ENCODE measurements at places on chromosomes 4 and X.
A peak's percentile ranks its signal among the peaks of the same experiment; 100 is the strongest.

DNA sequence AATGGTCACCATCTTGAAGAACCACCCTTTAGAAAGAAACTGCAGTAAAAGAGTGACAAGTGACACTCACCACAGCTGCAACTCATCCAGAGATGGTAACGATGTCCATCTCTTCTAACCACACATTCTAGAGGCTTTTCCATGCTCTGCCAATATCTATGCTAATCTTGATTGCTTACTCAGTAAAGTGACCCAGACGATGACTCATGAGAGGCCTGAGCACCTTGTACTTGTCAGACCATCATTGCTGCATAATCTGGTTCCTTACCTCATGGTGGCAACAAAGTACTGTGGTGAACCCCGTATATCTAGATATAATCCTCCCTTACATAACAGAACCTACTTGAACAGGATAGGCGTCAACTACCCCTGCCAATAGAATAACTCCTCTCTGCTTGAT, 75.6 kb downstream of the CCNG2 start:
- no peak for DNase-seq

- peak; percentile 31 for DNase-seq
Measured at GRCh38 chr4:73311428-73311827, 52.8 kb upstream of the ANKRD17 start.

- DNase-seq = peak; percentile 43
Measured at GRCh38 chrX:47706575-47706974, 47.6 kb upstream of the UXT start.

- no peak for DNase-seq
Measured at GRCh38 chr4:187172340-187172761, 448.7 kb upstream of the FAT1 start.

DNA sequence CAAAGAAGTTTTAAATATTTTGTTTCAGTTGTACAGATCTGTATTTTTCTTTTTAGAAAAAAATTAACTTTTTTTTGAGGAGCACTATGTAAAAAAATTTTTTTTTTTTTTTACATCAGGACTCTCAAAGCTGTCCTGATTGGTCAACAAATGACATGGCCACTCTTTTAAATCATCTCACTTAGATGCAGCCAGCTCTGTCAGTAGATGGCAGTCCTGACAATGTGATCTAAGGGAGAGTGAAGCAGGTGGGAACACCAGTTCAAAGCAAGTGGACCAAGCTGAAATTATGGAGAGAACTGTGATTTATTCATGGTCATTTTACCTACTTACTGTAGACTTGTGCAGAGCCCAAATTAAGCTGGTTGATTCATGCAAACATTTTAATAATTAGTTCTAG, 174.7 kb upstream of the GPRIN3 start:
- peak; percentile 17 for DNase-seq

- peak; percentile 39 for DNase-seq
Measured at GRCh38 chrX:40446921-40447320, 133.8 kb upstream of the ATP6AP2 start.

DNA sequence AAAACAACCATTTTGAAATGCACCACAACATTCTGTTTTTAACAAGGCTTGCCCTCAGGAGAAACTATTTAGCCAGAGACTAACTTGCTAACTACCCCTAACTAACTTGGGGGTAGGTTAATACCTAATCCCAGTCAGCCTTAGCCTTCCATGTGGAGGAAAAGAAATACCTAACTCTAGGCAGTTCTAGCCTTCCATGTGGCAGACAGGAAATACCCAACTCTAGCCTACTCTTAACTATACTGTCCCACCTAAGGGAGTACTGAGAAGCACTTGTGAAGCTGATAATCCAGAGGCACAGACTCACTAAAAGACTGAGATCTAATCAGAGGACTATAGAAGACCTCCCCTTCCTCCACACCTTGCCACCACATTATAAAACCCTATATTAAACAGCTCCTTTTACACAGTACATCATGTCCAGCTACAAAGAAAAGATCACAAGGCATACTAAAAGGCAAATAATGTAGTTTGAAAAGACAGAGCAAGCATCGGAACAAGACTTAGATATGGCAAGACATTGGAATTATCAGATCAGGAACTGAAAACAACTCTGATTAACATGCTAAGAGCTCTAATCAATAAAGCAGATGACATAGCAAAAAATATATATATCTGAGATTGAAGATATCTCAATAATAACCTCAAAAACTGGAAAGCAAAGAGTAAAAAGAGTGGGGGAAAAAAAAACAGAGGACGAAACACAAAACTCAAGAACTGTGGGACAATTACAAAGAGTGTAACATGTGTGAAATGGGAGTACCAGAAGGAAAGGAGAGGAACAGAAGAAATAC, 52.2 kb downstream of the FRYL start:
- DNase-seq = no peak

DNA sequence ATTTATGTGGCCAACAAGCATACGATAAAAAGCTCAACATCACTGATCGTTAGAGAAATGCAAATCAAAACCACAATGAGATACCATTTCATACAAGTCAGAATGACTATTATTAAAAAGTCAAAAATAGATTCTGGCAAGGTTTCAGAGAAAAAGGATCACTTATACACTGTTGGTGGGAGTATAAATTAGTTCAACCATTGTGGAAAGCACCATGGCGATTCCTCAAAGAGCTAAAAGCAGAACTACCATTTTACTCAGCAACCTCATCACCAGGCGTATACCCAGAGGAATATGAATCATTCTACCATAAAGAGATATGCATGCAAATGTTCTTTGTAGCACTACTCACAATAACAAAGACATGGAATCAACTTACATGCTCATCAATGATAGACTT, 478.7 kb upstream of the GALNTL6 start:
- DNase-seq = no peak

- no peak for DNase-seq
Measured at GRCh38 chr4:80539190-80539589, 203.7 kb downstream of the CFAP299 start.

- peak; percentile 19 for DNase-seq
Measured at GRCh38 chr4:15719506-15719905, 16.6 kb downstream of the BST1 start.

DNA sequence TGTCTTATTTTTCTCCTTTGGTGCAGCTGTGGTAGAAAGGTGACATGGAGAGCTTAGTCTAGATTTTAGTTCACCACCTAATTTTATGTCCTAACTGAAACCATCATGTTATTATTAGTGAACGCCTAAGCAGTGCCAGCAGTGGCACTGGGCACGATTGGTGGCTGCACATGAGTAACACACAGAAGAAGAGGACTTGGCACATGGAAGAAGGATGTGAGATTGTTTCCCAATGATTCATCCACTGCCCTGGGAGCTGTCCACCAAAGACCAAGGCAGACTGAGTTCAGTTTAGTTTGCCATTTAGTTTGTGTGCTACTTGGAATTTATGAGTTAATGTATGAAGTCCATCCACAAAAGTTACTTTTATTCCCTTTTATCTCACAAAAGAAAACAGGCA, 68.1 kb upstream of the NAP1L5 start:
- peak; percentile 51 for DNase-seq

DNA sequence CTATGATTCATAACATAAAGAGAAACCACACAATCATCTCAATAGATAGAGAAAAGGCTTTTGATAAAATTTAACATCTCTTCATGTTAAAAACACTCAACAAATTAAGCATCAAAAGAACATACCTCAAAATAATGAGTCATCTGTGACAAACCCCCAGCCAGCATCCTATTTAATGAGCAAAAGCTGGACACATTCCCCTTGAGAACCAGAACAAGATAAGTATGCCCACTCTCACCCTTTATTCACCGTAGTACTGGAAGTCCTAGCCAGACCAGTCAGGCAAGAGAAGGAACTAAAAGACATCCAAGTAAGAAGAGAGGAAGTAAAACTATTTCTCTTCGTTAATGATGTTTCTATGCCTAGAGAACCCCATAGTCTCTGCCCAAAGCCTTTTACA, 507.2 kb downstream of the PABPC4L start:
- no peak for DNase-seq

GRCh38 chr4:89266128-89266527, 41.5 kb downstream of the GPRIN3 start:
- DNase-seq = no peak

DNA sequence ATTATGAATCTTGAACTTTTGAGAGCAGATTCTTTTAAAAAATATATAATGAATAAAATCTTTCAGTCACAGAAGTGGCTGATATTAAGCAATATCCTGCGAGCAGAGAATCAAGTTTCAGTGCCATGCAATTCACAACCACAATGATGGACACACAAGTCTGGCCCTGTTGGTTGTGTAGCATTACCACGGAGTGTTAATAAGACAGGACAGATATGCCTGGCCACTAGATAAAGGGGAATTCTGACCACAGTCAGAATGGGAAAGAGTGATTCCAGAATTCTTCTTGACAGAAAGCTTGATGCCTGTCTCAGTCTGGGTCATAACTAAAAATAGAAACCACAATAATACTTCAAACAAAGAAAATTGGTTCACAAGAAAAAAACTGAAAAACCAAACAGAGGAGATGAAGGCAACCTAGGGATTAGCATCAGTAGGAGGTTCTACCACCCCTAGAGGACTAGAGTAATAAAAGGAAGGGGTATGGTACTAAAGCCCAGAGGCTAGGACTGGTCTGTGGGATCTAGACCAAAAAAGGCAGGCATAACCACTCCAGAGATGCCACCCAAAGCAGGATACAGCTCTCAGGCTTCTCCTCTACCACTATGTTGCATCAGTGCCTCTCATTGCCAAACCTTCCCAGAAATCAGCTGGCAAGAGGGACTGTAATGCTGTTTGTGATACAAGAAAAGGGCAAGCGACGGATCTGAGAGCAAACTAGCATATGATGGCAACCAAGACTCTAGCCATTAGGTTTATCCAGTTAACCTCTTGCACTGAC, 59.0 kb downstream of the RNF150 start:
- no peak for DNase-seq

- no peak for DNase-seq
Measured at GRCh38 chr4:105399532-105400161, 74.2 kb downstream of the PPA2 start.

GRCh38 chrX:42519666-42520231, 258.2 kb downstream of the PPP1R2C start:
- peak; percentile 6 for DNase-seq

GRCh38 chrX:9688833-9689232, 76.8 kb downstream of the GPR143 start:
- no peak for DNase-seq

- no peak for DNase-seq
Measured at GRCh38 chrX:38103857-38104812, 97.8 kb downstream of the SYTL5 start.

- no peak for DNase-seq
Measured at GRCh38 chrX:64352081-64352480, 43.2 kb downstream of the MTMR8 start.

DNA sequence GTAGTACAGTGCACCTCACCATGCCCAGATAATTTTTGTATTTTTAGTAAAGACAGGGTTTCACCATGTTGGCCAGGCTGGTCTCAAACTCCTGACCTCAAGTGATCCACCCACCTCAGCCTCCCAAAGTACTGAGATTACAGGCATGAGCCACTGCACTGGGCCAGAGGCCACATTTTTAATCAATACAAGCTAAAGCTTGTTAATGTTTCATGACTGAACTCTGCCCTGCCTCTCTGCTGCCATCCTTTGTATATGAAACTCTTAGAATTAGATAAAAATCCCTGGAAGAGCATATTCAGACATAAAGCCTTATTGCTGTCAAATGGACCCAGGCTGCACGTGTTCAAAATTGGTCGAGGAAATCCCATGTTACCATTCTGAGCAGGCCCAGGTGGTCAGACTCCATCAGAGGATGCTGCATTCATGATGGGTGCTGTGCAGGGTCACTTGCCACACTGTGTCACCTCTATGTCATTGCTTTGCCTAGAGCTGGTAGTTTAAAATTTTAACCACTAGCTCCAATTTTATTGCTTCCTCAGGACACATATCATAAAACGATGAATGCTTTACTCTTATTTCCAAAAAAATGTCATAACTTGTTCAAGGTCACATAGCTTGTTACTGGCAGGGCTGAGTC, 45.2 kb downstream of the LNX1 start:
- no peak for DNase-seq

- DNase-seq = no peak
Measured at GRCh38 chr4:185411849-185412248, 13.9 kb downstream of the UFSP2 start.

DNA sequence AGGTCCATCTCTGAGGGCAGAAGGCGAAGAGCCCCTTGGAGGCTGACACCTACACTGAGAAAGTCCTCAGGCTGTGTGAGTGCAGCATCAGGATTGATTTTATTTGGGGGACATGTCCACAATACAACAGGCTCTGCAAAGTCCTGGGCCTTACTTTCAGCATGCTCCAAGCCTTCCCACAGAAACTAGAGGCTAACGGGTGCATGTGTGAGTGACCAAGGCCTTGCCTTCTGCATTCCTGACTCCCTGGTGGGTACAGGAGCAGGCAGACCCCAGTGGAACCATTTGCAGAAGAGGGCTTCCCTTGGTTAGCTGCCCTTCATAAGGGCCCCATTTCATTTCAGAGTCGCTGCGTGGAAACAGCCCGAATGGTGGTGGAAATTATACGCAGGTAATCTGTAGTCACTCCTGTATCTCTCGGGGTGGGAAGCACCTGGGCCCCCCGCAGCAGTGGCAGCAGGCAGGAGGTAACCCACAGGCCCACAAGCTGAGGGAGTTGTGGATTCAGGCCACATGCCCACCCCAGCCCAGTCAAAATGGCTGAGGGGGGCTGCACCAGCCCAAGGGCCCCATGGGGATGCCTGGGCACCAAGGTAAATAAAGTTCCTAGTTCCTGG, 37.7 kb downstream of the NSG1 start:
- no peak for DNase-seq

GRCh38 chr4:109578846-109579245, 18.8 kb downstream of the MCUB start:
- no peak for DNase-seq

GRCh38 chr4:173528378-173529321, 1.4 kb downstream of the HAND2 start:
- no peak for DNase-seq

DNA sequence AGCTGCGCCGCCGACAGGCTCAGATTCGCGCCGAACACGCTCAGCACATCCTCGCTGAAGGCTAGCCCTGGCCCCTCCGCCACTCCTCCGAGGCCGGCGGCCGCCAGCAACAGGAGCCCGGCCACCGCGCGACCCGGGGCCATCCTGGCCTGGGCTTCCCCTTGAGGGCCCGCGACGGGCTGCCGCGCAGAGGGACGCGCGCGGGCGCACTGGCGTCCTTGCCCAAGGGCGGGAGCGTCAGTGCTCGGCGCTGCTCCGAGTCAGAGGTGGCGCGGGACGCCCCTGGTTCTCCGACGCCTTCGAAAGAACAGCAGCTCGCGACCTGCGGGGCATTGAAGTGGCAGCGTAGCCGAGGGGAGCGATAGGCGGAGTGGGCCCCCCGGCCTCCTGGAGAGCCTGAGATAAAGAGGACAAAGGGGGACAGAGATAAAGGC, 745 bp downstream of the SLC39A8 start:
- DNase-seq = peak; percentile 64

- DNase-seq = no peak
Measured at GRCh38 chr4:8170341-8170740, 11.7 kb upstream of the ABLIM2 start.

- peak; percentile 7 for DNase-seq
Measured at GRCh38 chr4:113957956-113958355, 21.5 kb downstream of the ARSJ start.

- DNase-seq = no peak
Measured at GRCh38 chr4:75235359-75235951, 278.7 kb downstream of the RCHY1 start.

- peak; percentile 82 for DNase-seq
Measured at GRCh38 chr4:153788413-153789276, at the start of gene SFRP2. SFRP2 (minus strand) TSS chr4:153789083; CDS start chr4:153788835, 248 bp downstream.

- no peak for DNase-seq
Measured at GRCh38 chrX:72262077-72262476, 15.0 kb downstream of the RPS4X start.

GRCh38 chrX:8244301-8244700, 73.2 kb upstream of the VCX2 start:
- DNase-seq = no peak

Measured in muscle of leg (tissue), 16 donors.